ENCODE measurements at places on chromosomes 7 and 10.

- DNase-seq = no peak
Measured at GRCh38 chr10:70850097-70850496, 34.3 kb downstream of the SGPL1 start.

DNA sequence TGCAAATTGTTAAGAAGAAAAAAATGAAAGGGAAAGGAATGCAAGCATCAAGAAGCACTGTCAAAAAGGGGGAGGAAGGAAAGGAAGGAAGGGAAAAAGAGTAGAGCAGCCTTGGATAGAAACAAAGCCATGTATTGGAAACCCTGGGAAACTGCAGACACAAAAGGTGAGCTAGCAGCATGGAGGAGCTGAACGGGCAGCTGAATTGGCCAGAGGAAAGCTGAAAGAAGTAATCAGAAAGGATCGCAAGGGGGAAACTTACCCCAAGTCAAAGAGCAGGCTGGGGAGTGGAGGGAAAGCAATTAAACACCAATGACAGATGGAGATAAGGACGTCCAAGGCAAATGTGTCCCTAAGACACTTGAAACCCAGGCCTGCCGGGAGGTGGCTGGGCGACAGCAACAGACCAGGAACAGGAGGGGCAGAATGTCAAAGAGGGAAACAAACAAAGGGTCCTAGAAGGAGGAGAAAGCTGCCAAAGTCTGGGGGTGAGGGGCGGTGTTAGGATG lies 93.8 kb upstream of the SVIL start:
- DNase-seq = no peak

- DNase-seq = no peak
Measured at GRCh38 chr7:129841465-129841864, 111.3 kb downstream of the UBE2H start.

DNA sequence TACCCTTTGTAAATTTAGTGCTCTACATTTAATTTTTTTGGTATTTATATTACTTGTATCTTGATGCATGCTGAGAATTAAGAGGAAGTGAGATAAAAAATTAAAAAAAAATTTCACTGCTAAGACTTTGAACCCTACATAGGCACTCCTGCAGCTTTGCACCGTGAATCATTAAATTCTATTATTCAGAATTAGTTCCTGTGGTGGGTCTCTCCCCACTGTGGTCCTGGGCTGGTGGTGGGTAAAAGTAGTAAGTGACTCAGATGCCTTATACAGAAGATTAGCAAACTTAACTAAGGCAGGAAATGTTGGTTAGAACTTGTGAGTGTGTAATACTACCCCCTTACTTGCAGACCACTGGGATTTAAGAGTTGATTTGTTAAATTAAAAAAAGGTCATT lies 72.6 kb downstream of the AP3M1 start:
- DNase-seq = no peak

DNA sequence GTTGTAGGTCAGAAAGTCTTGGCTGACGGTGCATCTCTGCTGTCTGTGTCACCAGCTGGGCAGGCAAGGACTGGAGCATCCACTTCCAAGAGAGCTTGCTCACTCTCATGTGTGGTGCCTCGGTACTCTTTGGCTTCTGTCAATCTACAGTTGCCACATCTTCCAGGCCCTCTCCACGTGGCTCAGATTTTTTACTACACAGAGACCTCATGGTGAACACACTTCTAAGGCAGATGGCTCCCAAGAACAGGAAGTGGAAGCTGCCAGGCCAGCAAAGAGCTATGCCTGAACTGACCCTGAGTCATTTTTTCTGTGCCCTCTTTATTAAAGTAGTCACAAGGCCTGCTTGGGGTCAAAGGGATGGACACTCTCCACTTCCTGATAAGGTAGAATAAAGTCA lies 351.5 kb upstream of the AUTS2 start:
- no peak for DNase-seq

DNA sequence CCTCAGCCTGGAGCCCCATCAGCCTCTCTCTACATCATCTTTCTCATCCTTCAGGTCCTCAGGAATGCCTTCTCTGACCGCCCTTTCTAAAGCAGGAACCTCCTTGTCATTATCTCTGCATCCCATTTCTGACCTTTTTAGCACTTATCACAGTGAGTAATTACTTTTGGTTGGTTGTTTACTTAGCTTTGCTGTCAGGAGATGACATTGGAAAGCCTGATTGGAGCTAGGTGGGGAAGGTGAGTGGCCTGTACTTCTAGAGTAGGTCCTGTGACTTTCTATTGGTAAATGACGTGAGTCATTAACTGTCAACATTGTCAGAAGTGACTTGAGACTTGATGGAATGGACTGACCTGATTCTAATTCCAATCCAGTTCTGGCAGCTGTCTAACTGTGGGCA lies 9.3 kb upstream of the SLC25A13 start:
- no peak for DNase-seq

- DNase-seq = no peak
Measured at GRCh38 chr7:150621376-150621775, 10.8 kb downstream of the GIMAP6 start.

DNA sequence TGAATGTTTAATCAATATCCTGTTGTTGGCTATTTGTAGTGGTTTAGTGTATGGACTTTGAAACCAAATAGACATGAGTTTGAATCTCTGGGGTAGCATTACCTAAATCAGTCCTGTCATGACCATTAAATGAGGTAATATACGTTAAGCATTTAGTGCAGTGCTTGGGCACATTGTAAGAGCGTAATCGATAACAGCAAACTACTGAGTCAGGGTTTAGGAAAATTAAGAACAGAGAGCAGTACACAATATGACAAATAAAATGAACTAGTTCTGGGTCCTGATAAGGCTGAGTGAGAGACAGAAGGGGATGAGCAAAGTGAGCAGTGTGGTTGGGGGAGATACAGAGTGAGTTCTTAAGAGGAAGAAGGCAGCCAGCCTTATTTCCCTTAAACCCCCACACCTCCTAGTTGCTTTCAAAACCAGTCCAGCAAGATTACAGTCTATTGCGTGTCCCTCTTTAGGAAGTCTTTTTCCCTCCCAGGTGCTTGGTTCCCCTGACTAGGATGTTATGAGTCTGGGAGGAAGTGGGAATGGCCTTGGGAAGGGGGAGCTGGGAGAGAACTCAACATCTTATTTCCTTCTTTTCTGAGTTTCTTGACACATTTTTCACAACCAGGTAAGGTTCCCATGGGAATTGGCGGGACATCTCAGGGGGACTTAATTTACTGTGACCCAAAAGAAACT lies 171.0 kb downstream of the SND1 start:
- peak; percentile 5 for DNase-seq

GRCh38 chr7:11130601-11131000 lies 156.9 kb downstream of the PHF14 start:
- no peak for DNase-seq

DNA sequence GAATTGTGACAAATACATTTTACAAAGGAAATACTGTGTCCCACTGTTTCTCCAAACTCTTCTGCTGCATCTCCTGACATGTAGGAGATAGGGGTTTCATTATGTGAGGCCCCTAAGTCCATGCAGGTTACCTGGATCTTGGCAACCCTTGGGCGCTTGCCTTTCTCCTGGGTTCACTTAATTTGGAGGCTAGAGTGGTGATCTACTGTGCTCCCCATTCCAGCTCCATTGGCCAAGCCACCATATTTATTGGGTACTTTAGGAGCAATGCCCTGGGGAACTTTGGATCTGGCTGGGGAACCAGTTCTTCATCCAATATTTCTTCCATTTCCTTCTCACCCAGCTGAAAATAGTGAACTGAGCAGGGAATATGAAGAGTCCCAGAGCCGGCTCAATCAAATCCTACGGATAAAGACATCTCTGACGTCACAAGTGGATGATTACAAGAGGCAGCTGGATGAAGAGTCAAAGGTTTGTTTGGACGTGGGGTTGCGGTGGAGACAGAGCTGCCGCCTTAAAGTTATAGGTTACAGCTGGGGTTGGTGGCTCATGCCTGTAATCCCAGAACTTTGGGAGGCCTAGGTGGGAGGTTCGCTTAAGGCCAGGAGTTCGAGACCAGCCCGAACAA lies 18.5 kb downstream of the MYH16 start:
- peak; percentile 40 for DNase-seq

DNA sequence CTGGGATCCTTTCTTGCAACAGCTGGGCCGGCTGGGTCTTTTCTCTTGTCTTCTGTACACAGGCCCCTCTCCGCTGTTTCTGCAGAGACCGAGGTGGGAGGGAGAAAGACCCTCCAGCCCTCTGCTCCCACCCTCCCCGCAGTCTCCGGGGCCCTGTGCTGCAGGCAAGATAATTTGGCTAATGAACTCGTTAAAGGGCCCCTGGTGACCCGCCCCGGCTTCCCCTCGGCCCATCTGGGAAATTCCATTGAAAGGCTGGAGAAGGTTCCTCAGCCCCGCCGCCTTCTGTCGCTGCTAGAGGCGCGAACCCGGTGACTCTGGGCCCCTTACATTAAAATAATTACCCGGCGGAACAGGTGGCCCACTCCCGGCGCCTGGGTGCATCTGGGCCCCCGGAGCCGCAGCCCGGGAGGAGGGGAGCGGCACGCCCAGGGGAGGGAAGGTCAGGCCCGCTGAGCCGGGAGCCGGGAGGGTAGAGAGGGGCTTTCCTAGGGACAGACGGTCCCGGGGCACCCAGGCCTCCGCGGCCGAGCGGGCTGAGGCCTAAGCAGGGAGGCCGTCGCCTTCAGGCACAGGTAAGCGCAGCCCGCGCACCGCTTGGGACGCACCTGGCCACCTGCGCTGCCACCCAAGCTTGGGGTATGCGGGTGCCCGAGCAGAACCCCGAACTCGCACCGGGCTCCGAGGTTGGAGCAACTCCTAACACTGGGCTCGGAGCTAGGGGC lies 7.3 kb upstream of the MNX1 start:
- DNase-seq = no peak

GRCh38 chr10:94205396-94205831 lies 157.3 kb downstream of the NOC3L start:
- no peak for DNase-seq

- no peak for DNase-seq
Measured at GRCh38 chr7:155886391-155887173, 74.3 kb upstream of the SHH start.

- DNase-seq = no peak
Measured at GRCh38 chr10:3648170-3648569, 136.8 kb downstream of the KLF6 start.

GRCh38 chr10:127358337-127358736 lies 161.9 kb upstream of the INSYN2A start:
- no peak for DNase-seq

- DNase-seq = no peak
Measured at GRCh38 chr10:15531927-15532722, 161.0 kb upstream of the FAM171A1 start.

- no peak for DNase-seq
Measured at GRCh38 chr10:77702166-77702565, 64.6 kb upstream of the KCNMA1 start.

DNA sequence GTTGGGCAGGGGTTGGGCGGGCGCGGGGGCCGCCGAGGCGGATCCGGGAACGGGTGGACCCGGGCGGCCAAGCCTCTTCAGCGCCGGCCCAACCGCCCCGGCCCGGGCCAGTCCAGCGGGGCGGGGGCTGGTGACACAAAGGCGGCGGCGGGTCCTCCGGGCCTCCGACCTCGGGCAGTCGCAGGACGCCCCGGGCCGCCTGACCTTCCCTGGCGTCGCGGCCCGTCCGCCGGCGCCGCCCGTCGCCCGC lies 54.2 kb downstream of the METTL2B start:
- DNase-seq = no peak

DNA sequence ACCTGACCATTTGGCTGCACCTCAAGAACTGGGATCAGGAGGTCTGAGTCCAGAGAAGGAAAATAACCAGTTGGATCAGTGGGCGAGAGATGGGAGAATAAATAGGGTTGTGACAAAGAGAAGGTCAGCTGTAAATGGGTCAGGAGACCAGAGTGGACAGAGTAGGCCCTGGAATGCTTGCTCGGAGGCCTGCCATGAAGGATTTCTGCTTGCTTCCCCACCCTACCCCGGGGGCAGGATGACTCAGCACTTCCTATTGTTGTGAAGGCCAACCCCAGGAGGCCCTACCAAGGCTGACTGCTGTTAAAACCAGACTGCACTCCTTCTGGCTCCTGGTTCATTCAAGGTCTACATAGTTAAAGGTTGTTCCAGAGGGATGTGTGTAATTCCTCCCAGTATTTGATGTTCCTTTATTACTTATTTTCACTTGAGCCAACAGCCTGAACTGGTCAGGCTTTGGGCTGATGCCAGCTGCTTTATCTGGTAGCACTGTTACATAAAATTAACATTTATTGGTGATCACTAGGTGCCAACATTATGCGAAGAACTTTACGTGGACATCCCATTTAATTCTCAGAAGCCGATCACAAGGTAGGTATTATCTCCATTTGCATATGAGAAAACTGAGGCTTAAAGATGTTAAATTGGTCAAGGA lies 27.3 kb upstream of the IFRD1 start:
- DNase-seq = no peak

DNA sequence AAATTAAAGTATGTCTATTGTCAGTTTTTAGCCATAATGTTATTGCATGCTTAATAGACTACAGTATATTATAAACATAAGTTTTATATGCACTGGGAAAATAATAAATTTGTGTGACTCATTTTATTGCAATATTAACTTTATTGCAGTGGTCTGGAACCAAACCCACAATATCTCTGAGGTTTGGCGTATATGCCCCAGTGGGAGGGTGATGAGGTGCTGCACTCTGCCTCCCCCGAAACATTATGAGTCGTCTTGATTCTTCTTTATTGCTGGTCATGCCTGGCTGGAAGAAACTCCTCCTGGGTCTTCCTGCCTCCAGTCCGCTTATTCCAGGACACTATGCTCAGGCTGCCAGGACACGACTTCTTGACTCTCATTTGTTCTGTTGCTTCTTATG lies 88.4 kb downstream of the MTPN start:
- no peak for DNase-seq

DNA sequence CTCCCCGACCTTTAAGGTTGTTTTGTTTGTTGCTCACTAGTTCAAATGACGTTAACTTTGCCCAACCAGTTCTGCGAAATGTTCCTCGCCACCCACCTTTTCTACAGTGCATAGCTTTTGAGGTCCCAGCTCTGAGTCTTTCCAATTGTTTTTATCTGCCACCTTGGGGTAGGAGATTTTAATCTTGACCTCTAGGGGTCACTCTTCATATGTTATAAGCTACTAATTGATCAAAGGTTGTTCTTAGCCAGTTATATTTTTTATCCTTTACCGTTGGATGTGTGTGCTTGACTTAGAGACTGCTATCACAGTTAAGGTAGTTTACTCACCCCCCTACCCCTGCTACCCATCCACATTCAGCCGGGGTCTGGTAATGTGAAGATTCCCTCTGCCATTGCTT lies 372.4 kb downstream of the SUGCT start:
- DNase-seq = no peak

GRCh38 chr7:13910805-13911551 lies 78.5 kb downstream of the ETV1 start:
- no peak for DNase-seq

- no peak for DNase-seq
Measured at GRCh38 chr10:127506094-127506493, 43.0 kb upstream of the NPS start.

DNA sequence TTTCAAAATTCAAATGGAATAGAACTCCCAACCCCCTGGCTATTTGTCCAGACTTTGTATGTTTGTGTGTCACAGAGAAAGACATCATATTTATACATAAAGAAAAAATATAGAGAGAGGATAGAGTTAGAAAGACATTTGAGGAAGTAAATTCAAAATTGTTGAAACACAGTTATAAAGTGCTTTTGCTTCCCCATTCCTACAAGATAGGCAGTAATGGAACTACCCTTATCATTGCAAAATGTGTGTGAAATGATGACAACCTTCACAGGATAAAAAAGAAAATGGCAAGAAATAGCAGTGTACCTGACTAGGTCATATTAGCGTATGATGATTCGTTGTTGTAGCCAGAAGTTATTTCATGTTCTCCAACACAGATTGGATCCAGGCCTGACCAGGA lies 63.1 kb downstream of the FZD1 start:
- DNase-seq = no peak

GRCh38 chr7:44979481-44980392 lies 922 bp upstream of the MYO1G start:
- no peak for DNase-seq

- no peak for DNase-seq
Measured at GRCh38 chr7:4845740-4846142, 16.1 kb downstream of the PAPOLB start.
